NCI-H2227 treated with DMSO at 0.1 percent for 48 hours (cell line): ENCODE measurements at places on chromosomes 1 and 21.

GRCh38 chr1:119115736-119116135 is 24.7 kb downstream of the WARS2 start:
- DNase-seq, result no peak

DNA sequence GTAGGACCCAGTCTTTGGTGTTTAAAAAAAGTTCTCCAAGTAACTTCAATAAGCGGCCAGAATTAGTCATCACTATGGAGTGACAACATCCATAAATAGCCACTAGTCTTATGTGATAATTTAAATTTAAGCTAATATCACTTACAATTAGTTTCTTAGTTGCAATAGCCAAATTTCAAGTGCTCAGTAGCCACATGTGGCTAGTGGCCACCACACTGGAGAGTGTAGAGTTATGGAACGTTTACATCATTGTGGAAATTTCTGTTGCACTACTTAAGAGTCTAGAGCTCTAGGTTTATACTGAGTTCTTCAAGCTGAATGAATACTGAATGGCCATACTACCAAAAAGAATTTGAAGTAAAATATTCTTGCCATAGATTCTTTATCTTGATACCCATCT is 121.1 kb downstream of the RUNX1 start:
- no peak for DNase-seq

- no peak for DNase-seq
Measured at GRCh38 chr1:58837886-58838285, 54.0 kb upstream of the JUN start.

DNA sequence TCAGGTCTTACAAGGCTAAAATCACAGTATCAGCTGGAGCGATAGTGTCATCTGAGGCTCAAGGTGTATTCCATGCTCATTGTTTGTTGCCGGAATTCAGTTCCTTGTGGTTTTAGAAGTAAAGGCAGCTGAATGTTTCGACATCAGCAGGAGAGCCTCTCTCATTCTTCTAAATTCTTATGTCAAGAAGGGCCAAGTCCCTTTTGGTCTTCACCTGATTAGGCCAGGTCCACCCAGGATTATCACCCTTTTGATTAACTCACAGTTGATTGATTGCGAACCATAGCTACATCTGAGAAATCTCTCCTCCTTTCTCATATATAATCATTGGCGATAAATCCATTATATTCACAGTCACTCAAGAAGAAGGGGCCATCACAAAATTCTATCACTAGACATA is 806.7 kb upstream of the PRMT6 start:
- no peak for DNase-seq

- DNase-seq, result peak; percentile 59
Measured at GRCh38 chr1:38815903-38816627, 43.5 kb downstream of the RRAGC start.

DNA sequence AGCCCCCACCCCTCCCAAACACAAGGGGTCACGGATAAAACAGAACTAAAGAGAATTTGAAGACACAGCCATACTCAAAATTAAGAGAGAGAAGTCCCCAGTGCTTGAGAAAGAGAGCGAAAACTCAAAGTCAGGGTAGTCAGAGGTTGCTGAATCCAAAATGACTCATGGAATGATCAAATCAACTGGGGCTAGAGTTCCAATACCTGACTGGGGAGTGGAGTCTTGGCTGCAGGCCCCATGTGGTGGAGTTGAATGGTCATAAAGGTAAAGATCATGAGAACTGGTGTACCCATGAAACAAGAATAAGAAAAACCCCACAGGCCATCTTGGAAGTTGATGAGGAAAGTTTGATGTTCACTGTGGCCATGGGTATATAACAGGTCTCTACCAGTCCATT is 84.5 kb upstream of the LRRN2 start:
- DNase-seq, result no peak

DNA sequence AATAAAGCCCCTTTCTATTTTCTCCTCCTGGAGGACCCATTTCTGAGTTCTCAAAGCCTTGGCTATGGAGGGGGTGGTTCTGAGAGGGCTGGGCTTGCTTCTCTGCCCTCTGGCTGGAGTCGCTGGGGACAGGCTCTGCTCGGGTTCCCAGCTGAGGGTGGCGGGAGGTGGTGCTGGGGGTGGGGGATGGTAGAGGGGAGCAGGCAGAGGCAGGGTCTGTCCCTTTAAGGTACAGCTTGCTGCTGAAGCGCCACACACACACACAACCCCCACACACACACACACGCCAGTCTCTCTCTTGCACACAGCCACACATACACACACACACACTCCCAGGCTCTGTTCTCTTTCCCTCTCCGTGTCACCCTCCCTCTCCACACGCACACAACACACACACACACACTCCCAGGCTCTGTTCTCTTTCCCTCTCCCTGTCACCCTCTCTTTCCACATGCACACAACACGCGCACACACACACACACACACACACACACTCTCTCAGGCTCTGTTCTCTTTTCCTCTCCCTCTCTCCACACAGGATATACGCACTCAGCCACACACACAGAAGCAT is 69.8 kb upstream of the SSBP3 start:
- peak; percentile 83 for DNase-seq

DNA sequence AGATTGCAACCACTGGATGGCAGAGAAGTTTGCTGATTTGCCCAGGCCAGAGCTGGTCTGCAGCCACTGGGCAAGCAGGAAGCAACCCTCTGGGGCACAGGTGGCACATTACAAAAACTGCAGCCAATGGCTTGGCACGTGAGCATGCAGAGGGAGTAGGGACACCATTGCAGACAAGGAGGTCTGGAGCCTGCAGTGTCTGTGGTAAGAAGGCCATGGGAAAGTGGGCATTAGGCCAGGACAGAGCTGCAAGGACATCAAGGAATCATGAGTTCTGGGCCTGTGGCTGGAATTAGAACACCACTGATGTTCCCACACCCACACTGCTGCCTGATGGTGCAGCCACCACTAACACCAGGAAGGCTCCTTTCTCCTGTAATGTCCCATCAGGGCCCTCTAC is 113.0 kb downstream of the TSEN15 start:
- DNase-seq, result no peak

- DNase-seq, result no peak
Measured at GRCh38 chr1:94862718-94863117, 42.6 kb downstream of the SLC44A3 start.

- DNase-seq, result no peak
Measured at GRCh38 chr1:185325413-185325812, 8.4 kb upstream of the IVNS1ABP start.

DNA sequence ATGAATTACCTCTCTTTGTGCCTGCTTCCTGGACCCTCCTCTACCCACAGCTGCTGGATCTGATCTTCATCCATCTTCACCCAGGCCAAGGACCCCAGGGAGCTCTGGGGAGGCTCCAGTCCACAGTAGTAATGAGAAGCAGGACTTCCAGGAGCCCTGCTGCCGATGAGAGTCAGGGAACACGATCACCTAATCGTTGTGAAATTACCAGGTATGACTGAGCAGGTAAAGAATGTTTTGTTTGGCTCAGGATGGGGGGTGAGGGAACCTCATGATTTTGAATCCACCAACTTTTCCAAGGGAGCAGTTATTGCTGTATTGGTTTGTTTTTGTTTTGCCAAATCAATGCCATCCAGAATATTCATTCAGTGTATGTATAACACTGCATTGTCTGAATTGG is 454.0 kb downstream of the PLPP3 start:
- no peak for DNase-seq

DNA sequence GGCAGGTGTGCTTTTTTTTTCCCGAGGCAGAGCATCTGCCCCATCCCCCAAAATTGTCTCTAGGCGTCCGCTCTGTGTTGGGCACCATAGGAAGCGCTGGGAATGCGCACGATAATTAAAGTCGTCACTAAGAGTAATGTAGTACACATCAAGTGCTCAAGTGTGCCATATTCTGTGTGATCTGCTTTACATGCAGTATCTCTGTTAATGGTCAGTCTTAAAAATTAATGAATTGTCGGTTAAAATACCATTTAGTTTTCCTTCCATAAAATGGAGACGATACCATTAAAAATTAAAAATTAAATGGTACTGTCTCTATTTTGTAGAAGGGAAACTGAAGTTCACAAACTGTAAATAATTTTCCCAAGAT is 544 bp upstream of the CCT8 start:
- DNase-seq, result no peak

DNA sequence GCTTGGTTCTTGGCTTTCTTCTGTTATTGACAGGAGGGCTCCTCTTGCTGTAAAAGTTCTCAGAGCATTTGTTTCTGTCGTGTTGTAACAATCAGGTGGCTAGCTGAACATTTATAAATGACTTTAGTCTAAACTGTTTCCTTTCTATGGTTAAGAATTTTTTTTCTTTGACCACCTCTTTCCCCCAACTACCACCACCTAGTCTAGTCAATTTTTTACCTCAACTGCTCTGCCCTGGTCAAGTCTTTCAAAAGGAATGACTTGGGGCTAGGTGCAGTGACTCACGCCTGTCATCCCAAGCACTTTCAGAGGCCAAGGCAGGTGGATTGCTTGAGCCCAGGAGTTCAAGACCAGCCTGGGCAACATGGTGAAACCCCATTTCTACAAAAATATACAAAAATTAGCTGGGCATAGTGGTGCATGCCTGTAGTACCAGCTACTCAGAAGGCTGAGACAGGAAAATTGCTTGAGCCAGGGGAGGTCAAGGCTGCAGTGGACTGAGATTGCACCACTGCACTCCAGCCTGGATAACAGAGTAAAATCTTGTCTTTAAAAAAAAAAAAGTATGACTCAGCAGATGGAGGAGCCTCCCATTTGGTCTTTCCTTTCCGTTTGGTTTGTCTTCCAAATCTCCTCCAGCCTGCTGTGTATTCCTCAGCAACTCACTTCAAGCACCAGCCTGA is 40.7 kb downstream of the MAP3K21 start:
- no peak for DNase-seq

- no peak for DNase-seq
Measured at GRCh38 chr1:39800471-39800835, 11.8 kb upstream of the BMP8B start.

DNA sequence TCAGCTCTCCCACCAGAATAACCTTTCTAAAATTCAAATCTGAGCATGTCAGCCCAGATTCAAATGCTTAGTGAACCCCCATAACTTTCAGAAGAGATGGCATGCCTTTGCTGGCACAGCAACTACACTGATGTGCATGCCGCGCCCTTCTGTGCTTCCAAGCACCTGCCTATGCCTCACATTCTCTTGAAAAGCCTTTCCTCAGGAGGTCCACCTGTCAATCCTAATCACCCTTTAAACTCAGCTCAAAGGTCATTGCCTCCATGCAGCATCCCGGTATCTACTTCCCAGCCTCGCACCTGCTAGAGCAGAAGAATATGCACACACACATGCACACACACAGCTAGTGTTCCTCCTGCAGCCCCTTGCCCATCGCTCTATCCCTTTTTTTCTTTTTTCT is 5.2 kb upstream of the S100A2 start:
- no peak for DNase-seq

DNA sequence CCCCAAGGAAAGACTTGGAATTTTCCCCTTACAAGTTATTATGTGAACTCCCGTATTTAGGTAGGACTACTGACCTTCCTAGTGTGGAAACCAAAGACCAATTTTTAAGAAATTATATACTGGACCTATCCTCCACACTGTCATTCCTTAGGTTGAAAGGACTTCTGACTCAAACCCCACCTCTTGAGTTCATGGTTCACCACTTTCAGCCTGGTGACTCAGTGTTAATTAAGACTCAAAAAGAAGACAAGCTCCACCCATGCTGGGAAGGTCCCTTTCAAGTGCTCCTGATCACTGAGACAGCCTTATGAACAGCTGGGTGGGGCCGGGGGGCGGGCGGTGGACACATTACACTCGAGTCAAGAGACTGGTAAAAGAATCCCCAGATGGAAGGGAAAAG is 113.2 kb downstream of the LRRC53 start:
- DNase-seq, result no peak

DNA sequence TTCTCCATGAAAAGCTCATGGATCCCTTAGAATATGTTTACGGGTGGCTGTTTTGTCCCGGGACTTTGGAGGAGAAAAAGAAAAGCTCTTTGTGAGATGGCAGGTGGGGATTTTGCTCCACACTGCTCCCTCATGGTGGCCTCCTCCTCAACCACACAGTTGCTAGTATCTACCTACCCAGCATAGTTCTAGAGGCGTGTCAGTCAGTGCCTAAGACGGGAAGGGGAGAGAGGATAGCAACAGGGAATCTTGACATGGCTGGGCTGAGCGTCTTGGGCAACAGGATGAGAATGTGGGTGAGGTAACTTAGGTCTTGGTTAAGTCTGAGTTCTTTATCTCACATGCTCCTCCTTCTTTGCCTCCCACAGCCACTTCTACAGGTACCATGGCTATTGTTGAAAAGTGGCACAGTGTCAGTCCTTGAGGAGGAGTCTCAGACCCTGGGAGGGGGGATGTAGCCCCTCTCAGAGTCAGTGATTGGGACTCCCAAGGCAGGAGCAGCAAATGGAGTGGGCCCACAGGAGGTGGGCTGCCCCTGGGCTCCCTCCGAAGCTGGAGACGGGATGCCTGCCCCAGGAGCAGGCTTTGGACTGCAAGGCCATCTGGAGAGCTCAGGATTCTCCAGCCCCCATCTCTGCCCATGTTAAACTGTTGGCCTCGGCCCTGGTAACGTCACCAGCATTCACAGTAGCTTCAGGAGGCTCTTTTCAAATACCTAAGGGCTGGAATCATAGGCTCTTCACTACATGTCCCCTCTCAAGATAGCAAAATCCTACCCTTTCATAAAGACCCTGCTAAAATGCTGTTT is 75.4 kb downstream of the TENT5C start:
- no peak for DNase-seq

GRCh38 chr1:33257207-33257771 is 997 bp downstream of the ZNF362 start:
- no peak for DNase-seq

DNA sequence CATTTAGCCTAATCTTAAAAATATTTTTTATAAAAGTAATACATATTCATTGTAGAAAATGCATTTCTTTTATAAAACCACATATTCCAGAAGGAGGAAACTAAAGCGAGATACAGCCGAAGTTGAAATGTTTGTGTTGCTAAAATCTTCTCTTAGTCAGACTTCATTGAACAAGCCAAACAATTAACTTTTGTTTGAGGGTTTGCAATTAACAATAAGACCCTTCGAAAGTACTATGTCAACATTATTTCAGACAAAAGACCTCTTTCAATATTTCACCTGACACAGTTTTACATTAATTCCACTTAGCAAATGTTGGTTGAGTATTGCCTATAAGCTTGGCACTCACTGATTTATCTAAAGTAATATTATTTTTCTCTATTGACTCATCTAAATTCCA is 354.0 kb upstream of the ADAMTS5 start:
- DNase-seq, result no peak

DNA sequence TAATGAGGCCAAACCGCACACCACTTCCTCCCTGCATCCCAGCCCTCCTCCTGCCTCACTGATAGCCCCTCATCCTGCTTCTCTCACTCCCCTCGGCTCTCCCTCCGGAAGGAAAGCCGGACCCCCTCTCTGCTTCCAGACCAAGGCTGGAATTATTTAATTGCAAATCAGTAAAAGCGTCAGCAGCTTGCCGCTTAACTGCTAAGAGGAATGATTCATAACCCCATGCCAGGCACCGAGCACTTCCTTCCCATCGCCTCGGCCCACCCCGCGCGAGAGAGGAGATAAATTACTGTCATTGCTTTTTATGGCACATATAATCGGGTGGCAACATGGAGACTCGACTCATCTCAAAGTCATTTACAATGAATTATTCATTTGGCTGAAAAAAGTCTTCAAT is 77.3 kb downstream of the UBIAD1 start:
- no peak for DNase-seq
